Activated T-helper 1 cell treated with anti-CD3 and anti-CD28 coated beads, Interleukin-12 subunit alpha, Interleukin-12 subunit beta, Interleukin-2, Interleukin-4 antibody, amounts not matched to agents 30 ng/mL and 10 ng/mL and 1 ng/mL, durations not matched to agents 14 hours and 24 hours and 36 hours (primary cell): ENCODE measurements at places on chromosomes 6 and 20. TPM values are rescaled to one million over a fixed set of nuclear protein-coding genes. Genes with fewer than 3 reads are reported as not detected.

DNA sequence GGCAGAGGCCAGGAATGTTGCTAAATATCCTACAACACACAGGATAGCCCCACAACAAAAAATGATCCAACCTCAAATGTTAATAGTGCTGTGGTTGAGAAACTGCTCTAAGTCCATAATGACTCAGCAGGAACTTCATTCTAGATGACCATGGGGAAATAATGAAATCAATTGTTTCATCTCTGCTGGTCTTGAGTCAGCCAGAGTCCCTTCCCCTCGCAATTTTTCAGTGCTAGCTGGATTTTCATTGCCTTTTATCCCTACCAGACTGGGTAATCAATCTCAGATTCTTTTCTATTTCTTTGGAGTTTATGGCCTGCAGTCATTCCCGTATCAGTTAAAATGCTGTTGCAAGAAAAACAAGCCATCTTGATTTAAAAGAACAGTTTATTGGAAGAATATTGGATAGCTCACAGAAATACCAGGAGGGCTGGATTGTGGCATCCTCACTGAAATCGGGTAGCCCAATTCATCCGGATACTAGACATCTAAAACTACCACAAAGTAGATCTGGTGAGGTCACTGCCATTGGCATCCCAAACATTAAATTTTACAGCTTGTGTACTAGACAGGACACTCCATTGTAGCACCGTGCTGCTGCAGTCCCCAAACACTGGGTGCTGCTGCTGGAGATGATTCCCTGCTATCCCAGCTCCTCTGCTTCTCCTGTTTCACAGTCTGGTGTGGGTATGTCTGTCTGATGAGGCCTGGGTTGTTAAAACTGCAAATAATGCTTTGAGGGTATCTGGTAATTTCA lies 30.3 kb upstream of the POPDC3 start:
- DNase-seq = no peak

The HRH3 gene
- total RNA-seq = not detected in 2 replicates

GRCh38 chr6:3231247-3232016 lies 4.0 kb upstream of the TUBB2B start:
- DNase-seq = no peak

DNA sequence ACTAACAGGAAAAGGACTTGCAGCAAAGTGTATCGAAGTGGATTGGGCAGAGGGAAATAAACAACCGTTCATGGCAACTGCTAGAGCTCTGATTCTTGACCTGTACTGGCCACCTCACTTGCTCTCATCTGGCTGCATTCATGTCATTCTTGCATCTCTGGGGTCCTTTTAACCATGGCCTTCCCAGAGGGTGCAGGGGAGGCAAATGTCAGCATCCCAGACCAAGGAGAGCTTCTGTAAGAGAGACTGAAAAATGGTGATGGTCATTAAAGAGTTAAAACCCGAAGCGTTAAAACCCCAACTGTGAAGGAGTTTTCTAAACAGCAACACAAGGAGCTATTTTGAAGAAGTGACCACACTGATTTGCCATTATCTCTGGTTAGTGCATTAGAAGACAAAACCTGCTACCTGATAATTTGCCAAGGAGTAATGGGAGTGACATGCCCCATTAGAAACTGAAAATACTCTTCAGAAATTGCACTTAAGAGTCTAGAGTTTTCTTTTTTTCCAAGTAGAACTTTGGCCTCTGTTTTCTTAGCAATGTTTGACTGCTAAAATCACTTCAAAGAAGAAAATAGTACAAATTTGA lies 62.4 kb downstream of the APCDD1L start:
- no peak for DNase-seq

DNA sequence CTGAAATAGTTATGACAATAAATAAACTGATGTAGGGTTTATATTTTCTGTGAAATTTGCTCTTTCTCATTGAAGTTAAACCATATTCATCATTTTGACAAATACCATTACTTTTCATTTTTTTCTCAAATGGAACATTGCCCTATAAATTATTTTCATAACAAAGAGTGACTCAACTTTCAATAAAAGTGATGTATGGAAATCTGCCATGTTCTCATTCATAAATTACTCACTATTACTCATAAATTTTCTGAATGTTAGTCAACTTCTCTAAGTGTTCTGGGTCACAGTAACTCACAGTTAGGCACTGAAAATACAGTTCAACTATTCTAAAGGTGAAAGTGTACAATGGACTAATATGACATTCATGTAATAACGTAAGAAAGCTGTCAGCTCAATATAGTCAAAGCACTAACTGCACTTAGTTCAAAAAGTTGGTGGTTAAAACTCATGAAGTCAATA lies 19.0 kb upstream of the STX11 start:
- no peak for DNase-seq
